Stimulated activated CD4-positive, alpha-beta T cell treated with anti-CD3 and anti-CD28 coated beads, TNF-alpha, amount 100 ng/mL, for 1 hour (primary cell): ENCODE measurements at places on chromosomes 7 and 10.

GRCh38 chr10:49371967-49372366, 23.9 kb downstream of the DRGX start:
- no peak for DNase-seq

DNA sequence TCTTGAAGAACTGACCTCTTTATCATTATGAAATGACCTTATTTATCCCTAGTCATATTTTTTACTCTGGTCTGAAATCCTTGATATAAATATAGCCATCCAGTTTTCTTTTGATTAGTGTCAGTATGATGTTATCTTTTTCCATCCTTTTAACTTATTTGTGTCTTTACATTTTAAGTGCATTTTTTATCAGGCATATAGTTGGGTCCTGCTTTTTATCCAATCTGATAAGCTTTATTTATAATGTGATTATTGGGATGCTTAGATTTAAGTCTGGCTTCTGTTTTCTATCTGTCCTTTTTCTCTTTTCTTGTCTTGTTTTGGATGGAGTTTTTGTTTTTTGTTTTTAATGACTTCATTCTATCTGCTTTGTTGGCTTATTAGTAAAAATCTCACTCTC, 119.2 kb downstream of the ARHGAP22 start:
- DNase-seq, result no peak

GRCh38 chr7:78850093-78850740, 603.2 kb downstream of the MAGI2 start:
- DNase-seq, result no peak

DNA sequence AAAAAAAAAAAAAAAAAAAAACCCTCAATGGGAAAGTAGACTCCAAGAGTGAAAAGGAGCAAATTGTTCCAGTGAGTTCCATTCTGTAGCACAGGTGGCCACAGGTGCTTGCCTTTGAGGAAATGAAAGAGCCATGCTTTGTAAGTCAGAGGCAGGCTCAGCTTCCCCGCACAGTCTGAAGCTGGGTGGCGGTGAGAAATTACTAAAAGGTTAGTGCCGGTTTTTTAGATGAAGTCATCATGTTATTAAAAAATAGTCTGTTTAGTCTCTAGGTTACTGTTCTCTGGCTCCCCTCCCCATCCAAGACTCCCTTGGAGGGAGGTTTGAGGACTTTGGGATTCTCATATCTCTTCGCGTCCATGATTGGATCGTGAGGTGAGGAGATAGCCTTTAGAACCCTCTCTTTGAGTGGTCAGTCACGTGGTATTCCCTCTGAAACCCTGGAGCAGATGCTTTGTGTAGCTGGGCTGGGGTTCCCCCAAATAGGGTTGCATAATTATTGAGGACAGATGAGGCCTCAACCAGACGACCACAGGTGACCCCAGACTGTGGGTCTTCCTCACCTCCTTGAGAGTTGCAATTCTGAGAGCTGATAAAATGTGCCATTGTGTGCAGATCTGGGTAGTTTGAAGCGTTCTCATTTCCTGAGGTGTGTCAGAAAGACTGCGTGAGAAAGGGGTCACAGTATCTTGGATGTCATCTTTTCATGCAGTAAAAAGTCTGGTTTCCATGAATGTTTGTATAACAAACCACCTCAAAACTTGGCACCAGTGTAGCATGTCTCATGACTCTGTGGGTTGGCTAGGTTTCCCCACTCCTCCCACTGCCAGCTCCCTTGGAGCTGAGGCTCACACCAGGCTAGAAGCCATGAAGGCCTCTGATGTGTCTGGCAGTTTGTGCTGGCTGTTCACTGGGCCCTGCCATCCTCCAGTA, 27.1 kb downstream of the OGDH start:
- DNase-seq, result peak; percentile 27

GRCh38 chr10:63760034-63760707, 239.0 kb downstream of the REEP3 start:
- DNase-seq, result no peak

DNA sequence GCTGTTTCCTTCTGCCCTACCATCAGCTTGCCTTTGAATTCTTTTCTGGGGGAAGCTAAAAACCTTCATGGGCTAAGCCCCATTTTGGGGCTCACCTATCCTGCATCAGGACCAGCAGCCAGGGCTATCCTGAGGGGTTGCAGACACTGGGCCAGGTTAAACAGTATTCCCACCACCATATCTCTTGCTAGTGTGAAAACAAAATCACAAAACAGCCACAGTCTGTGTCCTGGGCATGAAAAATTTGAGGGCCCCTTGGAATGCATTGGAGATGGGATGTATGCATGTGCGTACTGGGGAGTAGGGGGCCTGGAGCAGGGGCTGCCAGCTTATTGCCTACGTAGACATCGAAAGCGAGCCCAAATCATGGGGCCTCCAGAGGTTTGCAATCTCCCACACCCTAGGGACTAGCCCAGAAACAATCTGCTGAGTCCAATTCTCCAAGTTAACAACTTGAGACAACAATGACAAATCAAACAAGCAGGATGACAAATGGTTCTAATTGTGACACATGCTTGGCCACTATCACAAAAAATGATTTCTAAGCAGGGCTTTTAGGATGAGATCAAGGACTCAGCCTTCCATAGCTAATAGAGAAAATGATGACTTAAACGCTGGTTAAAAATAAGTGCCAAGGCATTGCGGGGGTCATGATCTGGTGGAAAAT, 557.1 kb downstream of the KCNMA1 start:
- DNase-seq, result no peak

DNA sequence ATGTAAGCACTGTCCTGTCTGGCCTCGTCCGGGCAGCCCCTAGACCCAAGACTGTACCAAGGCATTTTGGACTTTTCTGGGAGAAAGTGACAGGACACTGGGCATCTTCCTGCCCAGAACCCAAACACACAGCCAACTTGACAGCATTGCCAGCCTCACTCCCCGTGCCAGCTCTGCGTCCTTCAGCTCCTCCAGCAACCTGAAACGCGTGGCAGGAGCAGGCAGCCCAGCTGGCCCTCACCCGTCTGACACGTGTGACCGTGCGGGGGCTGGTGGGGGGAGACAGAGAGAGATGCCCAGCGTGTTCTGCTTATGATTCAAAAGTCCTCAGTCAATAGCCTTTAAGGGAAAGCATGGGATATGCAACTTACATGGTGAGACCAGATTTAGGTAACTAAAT, 50.3 kb upstream of the SLC29A3 start:
- DNase-seq, result no peak

DNA sequence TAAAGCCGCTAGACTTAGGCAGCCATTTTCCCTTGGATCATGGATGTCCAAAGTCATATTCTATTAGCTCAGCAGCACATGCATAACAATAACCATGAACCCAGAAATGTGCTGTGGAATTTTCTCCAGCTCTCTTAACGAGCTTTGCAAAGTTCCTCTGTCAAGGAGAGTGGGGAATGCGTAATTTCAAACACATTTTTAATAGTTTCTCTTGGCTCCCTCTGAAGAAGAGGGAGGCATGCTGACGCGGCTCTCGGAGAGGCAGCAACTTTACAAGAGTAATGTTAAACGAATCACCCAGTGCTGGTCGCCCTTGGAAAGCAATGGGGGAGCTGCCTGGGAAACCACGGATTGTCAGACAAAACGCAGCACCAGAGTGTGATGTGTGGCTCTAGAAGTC, 114.8 kb downstream of the RAB18 start:
- no peak for DNase-seq

GRCh38 chr7:137716061-137716460, 130.7 kb downstream of the DGKI start:
- no peak for DNase-seq

- no peak for DNase-seq
Measured at GRCh38 chr10:87670586-87670985, 10.9 kb downstream of the PAPSS2 start.

DNA sequence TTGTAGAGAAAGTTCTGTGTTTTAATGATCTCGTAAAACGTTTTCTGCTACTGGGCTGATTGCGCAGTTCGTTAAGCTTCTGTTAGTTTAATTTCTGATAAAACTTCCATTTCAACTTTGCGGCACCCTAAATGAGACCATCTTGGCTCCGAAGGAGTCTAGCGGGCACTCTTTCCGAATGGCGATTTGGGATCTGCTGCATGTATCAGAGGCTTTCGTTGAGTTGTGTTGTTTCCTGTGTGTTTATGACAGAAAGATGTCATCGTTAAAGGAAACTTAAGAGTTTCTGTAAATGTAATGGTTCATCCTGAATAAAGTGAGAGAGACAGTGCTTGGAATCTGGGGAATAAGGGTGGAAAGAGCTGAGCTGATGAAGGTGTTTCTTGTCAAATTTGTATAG, 174.7 kb downstream of the TCF7L2 start:
- no peak for DNase-seq

GRCh38 chr10:34280599-34281374, 534.3 kb downstream of the PARD3 start:
- DNase-seq, result no peak

GRCh38 chr7:86981127-86981526, 78.3 kb downstream of the ELAPOR2 start:
- no peak for DNase-seq

GRCh38 chr10:93386631-93387369, 95.3 kb downstream of the MYOF start:
- no peak for DNase-seq

DNA sequence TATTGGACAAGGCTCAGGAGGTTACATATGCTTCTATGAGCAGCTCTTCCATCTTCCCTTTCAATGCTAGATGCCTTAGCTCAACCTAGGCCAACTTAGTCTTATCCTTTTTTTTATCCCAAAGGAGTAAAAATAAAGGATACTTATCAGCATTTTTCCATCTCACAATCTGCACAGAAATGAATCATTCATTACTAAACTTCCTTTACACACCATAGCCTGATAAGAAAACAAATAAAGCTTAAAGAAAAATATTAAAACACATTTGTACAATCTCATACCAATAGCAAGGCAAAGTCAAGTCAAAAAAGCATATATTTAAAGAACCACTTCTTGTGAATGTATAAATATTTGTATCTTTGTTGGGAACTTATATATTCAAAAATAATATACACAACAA, 407.4 kb downstream of the GRM8 start:
- no peak for DNase-seq

DNA sequence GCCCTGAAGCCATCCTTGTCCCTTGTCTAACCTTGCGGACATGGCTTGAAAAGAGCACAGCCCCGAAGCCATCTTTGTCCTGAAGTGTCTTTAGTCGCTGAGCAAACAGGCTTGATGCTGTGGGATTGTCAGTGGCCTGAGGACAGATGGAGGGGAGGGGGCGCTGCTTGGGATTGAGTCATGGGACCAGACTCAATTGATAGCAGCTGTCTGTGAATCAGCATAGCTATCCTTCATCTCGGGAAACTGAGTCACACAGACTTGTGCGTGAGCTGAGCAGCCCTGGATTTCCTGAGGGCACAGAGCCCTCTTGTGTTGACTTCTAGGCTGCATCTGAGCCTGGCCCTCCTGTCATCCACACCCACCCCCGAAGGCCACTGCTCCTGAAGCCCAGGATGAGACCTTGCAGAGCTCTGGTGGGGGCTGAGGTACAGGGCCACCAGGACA, 14.4 kb downstream of the MYO1G start:
- no peak for DNase-seq

- DNase-seq, result peak; percentile 19
Measured at GRCh38 chr10:58299580-58299979, 30.6 kb downstream of the CISD1 start.

- DNase-seq, result no peak
Measured at GRCh38 chr10:85026878-85027467, 698.6 kb downstream of the CCSER2 start.

GRCh38 chr7:112124061-112124766, 82.0 kb downstream of the DOCK4 start:
- DNase-seq, result no peak

- DNase-seq, result no peak
Measured at GRCh38 chr7:157490465-157490912, 153.7 kb downstream of the DNAJB6 start.

GRCh38 chr10:34305189-34305588, 509.9 kb downstream of the PARD3 start:
- no peak for DNase-seq
